ENCODE measurements at places on chromosomes 6 and 20.

GRCh38 chr6:36353411-36353915 is 16.8 kb upstream of the BNIP5 start:
- DNase-seq, result no peak

DNA sequence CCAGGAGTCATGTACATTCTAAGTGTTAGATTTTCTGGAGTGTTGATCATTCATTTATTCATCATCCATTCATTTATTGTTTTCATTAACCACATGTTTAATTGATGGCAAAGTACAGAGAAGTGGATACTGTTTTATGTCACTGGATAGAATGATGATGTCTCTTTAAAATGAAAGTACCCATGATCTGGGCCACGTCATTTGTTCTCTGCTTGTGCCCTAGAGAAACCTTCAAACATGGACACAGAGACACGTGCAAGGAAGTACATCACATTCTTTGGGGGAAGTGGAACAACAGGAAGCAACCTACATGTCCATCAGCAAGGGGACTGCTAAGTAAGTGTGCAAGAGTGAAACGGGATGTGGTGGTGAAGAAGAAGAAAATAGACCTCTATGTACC is 75.8 kb upstream of the TSHZ2 start:
- DNase-seq, result no peak

DNA sequence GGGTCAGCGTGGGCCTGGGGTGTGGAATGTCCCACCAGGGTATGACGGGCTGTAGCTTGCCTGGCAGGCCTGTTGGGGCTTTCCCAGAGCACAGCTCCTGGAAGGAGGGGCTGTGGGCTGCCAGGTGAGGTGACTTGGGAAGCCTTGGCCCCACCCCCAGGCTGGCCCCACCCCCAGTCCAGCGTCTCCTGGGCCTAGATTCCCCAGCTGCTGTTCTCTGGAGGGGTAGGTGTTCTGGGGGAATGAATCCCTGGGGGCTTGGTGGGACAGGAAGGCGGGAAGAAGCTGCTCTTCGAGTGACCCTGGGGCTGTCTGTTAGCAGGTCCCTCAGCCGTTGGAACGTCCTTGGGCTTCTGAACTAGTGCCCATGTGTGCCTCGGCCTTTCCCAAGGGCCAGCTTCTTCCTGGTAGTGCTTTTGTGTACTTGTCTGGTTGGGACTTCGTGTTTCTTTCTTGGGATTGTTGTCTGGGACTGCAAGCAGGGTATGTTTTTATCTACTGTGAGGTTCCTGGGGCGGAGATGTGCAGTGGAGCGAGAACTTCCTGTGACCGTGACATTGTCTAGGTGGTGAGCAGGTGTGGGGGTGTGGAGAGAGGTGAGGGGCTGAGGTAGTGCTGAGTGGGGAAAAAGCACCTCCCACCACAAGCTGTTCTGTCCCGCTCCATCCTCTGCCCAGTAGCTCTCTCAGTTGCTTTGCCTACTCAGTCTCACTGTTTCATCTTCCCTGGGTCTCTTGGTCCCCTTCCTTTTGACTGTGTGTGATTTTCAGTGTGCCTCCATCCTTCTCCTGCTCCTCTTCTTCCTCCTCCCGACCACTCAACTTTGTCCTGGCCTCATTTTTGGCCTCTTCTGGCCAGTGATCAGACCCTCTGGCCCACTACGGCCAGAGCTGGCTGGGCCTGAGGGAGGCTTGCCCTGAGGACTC is 1.3 kb upstream of the DDR1 start:
- no peak for DNase-seq

DNA sequence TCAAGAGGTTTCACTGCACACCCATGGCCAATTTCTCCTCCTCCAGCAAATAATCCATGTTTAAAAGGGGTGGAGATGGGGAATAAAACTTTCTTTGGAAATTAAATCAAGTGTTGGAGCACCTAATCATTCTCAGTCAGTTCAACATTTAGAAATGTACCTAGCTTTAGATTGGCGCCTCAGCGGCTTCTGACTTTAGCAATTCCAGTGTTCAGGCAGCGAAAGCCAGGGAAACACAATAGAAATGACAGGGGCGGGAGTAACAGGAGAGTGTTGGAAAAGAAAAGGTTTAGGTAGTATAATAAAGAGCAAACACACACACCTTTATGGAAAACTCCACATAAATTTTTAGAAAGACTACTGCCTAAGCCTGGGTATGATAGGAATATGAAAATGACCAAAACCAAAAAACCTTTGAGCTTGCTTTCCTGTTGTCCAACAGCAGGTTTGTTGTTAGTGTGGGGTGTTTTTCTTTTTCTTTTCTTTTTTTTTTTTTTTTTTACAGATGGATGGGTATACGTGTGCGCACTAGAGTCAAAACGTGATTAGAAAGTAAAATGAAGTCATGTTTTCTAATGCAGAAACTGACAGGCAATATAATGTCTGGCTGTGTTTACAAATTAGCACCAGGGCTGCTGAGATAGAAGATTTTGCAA is 7.7 kb downstream of the TFAP2A start:
- DNase-seq, result no peak

- no peak for DNase-seq
Observed at GRCh38 chr20:48193627-48194425, 408.5 kb upstream of the SULF2 start.

- no peak for DNase-seq
Observed at GRCh38 chr6:14824060-14824459, 421.8 kb upstream of the JARID2 start.

DNA sequence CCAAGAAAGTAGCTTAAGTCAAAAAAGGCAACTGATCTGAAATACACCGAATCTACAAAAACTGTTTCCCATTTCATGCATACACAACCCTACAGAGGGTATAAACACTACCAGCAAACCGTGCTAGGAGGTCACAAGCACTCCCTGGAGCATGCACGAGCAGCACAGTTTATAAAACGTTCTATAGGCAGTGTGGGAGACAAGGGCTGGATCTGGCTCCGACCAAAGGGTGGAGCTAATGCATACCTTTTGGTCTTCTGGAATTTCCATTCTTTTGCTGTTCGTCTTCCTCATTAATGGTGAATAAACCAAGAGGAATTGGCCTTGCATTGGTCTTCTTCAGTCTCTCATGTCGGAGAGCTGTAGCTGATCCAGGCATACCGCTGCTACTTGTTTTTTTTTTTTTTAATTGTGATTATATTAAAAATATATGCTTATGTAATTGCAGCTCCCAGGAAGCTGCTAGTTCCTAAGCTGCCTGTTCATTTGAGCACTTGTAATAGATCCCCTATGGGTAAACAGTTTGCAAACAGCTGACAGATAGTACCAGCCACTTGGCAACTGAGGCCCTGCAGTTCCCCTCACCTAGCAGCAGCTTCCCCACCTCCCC is 24.5 kb downstream of the MAP7 start:
- DNase-seq, result no peak

GRCh38 chr6:45786355-45786781 is 229.3 kb downstream of the CLIC5 start:
- no peak for DNase-seq

GRCh38 chr6:38169221-38169976 is 349.9 kb downstream of the ZFAND3 start:
- DNase-seq, result no peak

GRCh38 chr6:149962461-149963211 is 1.1 kb upstream of the ULBP1 start:
- no peak for DNase-seq

- DNase-seq, result no peak
Observed at GRCh38 chr6:9825526-9825925, 589.3 kb downstream of the TFAP2A start.

DNA sequence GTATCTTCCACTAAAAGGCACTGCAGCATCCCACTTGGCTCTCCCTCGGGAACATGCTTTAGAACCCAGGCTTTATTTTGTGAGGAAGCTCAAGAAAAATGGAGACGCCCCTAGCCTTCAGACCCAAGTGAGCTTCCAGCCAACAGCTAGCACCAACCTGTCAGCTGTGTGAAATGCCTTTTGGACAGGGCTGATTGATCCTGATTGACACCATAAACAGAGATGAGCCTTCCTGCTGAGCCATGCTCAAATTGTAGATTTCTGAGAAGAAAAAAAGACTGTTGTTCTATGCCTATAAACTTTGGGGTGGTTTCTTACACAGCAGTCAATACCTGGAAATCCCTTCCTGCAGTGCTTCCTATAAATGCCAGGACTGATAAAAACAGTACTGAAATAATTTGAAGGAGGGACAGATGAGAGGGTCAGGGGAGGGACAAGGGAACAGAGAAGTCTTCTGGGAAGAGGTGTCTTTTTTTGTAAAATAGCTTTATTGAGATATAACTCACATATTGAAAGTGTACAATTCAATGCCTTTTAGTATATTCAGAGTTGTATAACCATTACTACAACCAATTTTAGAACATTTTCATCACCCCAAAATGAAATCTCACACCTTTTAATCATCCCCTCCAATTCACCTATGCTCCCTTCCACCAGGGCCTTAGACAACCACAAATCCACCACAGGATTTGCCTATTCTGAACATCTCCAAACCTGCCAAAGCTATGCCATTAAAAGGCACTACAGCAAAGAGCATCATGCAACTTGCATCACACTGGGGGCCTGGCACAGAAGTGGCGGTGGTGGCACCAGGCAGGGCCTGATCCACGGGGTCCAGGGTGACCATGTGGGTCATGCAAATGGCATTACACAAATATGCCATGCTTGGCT is 2.7 kb upstream of the STK4 start:
- DNase-seq, result no peak

GRCh38 chr20:53336892-53337291 is 256.7 kb downstream of the ZNF217 start:
- no peak for DNase-seq

DNA sequence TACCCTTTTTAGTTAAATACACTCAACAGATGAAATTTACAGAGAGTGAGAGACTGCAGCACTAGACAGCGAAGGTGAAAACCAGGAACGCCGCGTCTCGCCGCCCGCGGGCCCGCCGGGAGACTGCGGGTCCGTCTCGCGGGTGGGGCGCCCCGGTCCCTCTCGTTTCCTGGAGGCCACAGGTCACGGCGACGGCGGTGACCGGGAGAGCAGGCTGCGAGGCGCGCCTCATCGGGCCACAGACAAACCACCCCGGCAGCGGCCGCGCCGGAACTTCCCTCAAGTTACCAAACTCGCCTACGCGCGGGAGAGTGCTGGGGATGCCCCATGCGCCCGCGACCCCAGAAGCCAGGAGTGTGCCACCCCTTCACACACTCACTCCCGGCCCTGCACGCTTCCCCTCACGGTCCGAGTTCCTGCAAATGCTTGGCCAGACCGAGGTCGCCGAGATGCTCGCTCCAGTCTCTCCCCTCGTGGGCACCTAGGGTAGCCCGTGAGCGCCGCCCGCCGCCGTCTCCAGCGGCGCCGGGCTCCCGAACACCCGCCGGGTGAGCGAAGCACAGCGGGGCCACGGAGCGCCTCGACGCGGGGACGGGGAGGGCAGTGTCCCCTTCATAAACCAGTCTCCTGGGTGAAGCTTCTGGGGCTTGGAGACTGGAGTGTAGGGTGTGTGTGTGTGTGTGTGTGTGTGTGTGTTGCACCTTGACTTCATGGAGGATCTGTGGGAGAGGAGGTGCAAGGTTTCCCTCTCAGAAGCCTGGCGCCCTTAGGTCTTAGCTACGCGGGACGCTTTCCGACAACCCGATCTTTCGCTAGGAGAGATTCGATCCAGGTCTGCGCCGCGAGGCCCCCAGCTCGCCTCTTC is 1.4 kb downstream of the BACH2 start:
- peak; percentile 56 for DNase-seq

DNA sequence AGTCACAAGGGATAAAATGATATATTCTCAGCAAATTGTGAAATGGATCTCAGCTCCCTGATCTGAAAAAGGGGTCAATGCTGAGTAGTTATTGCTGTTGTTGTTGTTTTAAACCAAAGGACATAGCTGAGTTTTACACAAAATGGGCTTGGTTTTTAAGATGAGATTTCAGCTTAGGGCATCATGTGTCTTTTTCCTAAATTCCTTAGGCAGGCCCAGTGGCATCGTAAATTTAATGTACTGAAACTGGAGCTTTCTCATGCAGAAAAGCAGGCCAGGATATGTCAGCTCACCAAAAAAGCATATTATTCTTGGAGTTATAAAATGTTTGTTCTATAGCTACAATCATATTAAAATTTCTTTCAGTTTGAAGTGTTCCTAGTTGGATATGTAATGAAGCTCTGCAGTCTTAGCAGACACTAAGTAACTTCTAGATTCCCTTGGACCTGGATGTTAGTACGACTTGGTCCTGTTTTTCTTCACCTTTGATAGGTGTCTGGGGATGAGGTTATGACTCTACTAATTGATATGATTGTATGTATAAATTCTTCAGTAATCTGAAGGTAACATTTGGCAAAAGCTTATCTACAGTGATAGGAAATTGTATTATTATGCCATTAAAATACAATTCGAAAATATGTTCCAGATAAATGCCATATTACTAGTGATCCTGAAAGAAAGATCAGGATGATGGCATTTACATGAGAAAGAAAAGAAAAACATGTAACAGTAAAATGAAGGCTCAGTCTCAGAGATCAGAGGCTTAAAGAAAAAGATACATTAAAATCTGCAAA is 663.3 kb downstream of the RFPL4B start:
- no peak for DNase-seq

DNA sequence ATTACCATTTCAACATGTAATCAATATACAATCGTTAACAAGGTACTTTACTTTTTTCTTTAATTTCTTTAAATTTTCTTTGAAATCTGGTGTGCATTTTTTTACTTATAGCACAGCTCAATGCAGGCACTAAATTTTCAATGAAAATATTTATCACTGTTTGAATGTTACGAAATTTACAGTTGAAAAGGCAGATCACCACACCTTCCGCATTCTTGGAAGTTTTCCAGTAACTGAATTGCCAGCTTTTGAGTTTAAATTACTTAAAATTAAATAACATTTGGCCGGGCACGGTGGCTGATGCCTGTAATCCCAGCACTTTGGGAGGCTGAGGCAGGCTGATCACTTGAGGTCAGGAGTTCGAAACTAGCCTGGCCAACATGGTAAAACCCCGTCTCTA is 309.9 kb downstream of the BMP7 start:
- no peak for DNase-seq

GRCh38 chr20:4344670-4345069 is 329.3 kb upstream of the RNF24 start:
- no peak for DNase-seq

GRCh38 chr6:125182237-125183008 is 28.9 kb downstream of the TPD52L1 start:
- no peak for DNase-seq

GRCh38 chr6:125899726-125900182 is 56.8 kb upstream of the HINT3 start:
- no peak for DNase-seq

- DNase-seq, result no peak
Observed at GRCh38 chr20:55175081-55175480, 699.7 kb downstream of the DOK5 start.

DNA sequence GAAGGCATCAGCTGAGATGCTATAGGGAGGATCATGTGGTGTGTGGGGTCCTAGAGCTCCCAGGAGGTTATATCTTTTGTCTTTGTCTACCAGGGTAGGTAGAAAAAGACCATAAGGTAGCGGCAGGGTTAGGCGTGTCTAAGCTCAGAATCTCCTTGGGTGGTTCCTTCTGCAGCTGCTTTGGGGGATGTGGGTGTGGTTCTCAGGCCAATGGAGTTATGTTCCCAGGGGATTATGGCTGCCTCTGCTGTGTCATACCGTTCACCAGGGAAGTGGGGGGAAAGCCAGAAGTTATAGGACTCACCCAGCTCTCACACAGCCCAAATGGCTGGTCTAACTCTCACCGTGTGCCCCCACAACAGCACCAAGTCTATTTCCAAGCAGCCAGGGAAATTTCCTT is 107.4 kb upstream of the ADGRB3 start:
- DNase-seq, result no peak

Data from activated CD8-positive, alpha-beta memory T cell treated with anti-CD3 and anti-CD28 coated beads for 1 hour (primary cell).